ENCODE measurements at places on chromosomes 11 and 22. TPM values are rescaled to one million over a fixed set of nuclear protein-coding genes. Genes with fewer than 3 reads are reported as not detected.

Gene ME3
- 23.8 TPM for total RNA-seq

Gene KRTAP5-8
- not detected for total RNA-seq

Gene CNGA4
- not detected for total RNA-seq

Gene CCDC88B
- 12.7 TPM for total RNA-seq

Gene IGSF22
- total RNA-seq: 1.1 TPM

DNA sequence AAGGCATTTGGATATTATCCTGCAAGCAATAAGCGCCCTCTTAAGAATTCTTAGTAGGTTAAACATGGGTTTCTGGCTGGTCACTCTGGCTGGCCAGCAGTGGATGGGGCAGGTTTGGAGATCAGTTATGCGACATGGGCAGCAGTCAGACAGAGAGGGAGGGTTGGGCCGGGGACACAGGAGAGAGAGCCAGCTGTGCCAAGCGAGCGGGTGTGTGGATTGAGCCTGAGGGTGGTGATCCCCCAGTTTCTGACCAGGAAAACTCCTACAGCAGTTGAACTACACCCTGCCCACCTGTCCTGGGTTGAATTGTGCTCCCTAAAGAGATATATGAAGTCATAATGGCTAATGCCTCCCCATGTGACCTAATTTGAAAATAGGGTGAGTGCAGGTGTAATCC is 671.2 kb downstream of the TBC1D22A start:
- no peak for DNase-seq

GRCh38 chr11:12288931-12289666 is 88.3 kb upstream of the PARVA start:
- no peak for DNase-seq

GRCh38 chr11:2212411-2213251 is 41.0 kb upstream of the TH start:
- DNase-seq: no peak

GRCh38 chr22:29797351-29797750 is 30.2 kb downstream of the UQCR10 start:
- DNase-seq: no peak

- DNase-seq: peak; percentile 23
These were observed 26.8 kb upstream of the HMOX1 start for GRCh38 chr22:35354068-35354467.

DNA sequence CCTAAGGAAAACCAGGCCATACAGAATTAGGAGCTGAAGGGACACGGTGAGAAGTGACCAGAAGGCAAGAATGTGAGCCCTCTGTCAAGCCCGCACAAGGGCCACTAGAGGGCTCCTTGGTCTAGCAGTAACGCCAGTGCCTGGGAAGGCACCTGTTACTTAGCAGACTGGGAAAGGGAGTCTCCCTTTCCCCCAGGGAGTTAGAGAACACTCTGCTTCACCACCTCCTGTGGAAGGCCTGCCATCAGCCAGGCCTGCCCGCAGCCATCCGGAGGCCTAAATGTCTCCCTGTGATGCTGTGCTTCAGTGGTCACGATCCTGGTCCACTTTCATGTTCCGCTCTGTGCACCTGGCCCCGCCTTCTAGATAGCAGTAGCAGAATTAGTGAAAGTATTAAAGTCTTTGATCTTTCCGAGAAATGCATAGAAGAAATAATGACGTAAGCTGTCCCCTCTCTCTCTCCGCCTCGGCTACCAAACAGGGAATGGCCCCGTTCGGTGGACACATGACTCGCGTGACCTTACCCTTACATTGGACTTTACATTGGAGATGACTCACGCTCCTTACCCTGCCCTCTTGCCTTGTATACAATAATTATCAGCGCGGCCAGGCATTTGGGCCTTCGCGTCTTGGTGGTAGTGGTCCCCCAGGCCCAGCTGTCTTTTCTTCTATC is 10.7 kb upstream of the GSTP1 start:
- DNase-seq: peak; percentile 78

All from right cardiac atrium (tissue), 5 donors.